Stimulated activated CD8-positive, alpha-beta memory T cell treated with anti-CD3 and anti-CD28 coated beads, Interleukin-4, amount 100 ng/mL, for 1 hour (primary cell): ENCODE measurements at places on chromosomes 6 and 20.

DNA sequence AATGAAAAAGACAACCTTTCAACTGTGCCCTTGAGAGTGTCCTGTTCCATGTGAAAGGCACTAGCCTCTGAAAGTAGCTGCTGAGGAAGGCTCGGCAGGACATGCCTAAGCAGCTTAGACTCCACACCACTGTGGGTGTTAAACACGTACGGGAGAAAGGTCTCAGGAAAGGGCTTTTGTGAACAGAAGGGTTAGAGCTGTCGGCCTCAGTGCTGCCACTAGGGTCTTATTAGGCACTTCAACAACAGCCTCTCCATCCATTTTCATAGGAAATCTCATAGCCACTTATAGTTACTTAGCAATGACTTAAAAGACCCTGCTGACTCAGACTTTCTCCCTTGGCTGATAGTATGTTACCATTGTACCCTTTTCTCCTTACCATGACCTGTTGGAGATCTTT, 662.8 kb downstream of the TBC1D32 start:
- DNase-seq: no peak

GRCh38 chr6:40819182-40819834, 219.7 kb downstream of the UNC5CL start:
- DNase-seq: no peak

DNA sequence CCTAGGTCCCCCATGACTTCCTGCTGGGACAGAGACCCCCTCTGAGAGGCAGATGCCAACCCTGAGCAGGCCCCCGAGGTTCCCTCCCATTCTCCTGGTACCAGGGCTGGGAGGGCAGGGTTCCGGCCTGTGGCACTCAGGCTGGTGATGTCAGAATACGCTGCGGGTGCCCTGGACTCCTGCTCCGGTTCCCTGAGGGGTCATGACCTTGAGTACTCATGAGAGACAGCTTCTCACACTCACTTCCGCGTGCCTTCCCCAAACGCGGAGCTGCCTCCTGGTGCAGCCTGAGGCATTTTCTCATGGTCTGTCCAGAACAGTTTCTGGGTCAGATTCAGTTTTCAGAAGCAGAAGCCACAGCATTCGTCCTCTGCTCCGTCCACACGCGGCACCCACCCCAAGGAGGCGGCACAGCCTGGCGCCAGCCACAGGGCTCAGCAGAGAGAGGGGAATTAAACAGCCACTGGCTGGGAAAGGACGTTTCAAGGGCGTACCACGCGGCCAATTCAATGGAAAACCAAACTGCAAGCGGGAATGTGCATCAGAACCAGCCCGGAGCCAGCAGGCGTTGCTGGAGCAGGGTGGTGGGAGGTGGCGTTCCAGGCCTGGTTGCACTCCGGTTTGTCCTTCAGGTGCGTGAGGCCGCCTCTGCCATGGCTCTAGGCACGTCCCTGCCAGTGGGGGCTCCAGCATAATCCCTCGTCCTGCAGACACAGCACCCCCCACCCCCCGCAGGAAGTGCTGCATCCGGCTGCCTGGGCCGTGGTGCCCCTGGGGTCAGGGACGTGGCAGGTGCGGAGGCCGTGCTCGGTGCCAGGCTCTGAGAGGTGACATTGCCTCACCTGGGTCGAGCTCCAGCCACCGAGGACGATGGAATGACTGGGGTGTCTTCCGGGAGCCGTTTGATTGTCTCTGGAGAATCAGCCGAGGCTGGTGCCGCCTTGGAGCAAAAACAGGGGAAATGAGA, 58.3 kb upstream of the BHLHE23 start:
- no peak for DNase-seq

DNA sequence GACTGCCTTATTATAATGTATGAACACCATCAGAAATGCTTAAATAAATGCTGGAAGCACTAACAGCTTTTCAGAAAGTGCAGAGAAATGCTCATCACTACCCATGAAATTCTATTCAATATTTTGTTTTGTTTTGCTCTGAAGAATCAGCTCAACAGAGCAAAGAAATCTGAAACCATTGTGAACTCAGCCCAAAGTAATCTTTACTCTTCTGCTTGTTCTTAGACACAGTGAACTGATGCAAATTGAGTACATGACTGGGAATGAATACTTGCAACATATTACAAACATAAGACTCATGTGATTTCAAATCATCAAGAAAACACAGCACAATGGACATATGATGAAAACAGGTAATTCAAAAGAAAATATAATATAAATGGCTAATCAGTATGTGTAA, 404.6 kb upstream of the OPRM1 start:
- DNase-seq: no peak

GRCh38 chr6:55963301-55963700, 87.9 kb upstream of the BMP5 start:
- DNase-seq: no peak
